ENCODE measurements at places on chromosomes 12 and 14.

- DNase-seq = no peak
Observed at GRCh38 chr14:101788016-101788635, 26.6 kb downstream of the PPP2R5C start.

DNA sequence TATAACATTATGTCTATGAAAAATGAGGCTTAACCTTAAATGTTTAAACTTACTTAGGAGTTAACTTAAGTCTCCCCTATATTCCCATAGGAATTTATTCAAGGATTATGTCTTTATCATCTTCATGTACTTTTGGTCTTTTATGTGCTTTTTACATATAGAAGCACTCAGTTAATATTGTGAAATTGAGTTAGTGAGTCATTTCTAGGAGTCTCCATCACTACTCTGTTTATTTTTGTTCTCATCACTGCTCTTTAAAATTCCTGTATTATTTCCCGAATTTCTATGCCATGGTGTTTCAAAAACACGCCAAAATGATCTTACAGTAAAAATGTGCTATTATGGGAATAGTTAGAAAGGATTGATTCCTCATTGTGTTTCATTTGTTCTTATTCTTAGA is 31.6 kb downstream of the TBC1D15 start:
- DNase-seq = no peak

- DNase-seq = peak; percentile 99
Observed at GRCh38 chr12:13205809-13206559, 9.5 kb downstream of the EMP1 start.

DNA sequence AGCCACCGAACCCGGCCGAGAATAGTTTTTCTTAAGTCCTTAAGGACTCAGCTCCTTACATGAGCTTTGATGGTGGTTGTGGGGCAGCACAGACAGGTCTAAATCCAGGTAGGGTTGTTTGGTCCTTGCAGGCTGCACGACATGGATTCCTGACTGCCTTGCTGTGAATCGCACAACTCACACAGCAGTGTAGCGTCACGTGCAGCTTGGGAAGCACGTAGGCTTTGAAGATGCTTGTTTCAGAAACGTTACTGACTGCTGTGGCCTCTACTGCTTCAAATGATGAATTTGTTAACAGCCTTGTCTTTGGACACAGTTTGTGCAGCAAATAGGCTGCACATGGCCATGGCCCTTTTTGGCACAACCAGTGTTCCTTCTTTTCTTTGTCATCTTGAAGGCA is 29.9 kb downstream of the ZBTB42 start:
- no peak for DNase-seq

All from NCI-H226 (cell line).